ENCODE measurements at places on chromosomes 13 and 19. TPM values are rescaled to one million over a fixed set of nuclear protein-coding genes. Genes with fewer than 3 reads are reported as not detected.

Gene CYP4F2
- not detected for total RNA-seq

Gene MATK
- total RNA-seq = 27.5 TPM

Gene STK24
- 72.1 TPM for total RNA-seq

Gene MEDAG
- total RNA-seq = 10.8 TPM

Gene CNN2
- total RNA-seq = 60.9 TPM

Gene BST2
- total RNA-seq = 4.5 TPM

Gene MBD3L2B
- total RNA-seq = not detected

Gene C19orf38
- total RNA-seq = 5.6 TPM

Gene CBY2
- not detected for total RNA-seq

Gene SBK3
- not detected for total RNA-seq

Gene PCP2
- 12.3 TPM for total RNA-seq

Gene NANOS3
- 1.0 TPM for total RNA-seq

Gene ZIK1
- total RNA-seq = 28.7 TPM

Gene RNF225
- total RNA-seq = not detected

Gene BRME1
- 5.5 TPM for total RNA-seq

Gene GPC6
- total RNA-seq = 49.0 TPM

Gene LILRB1
- 0.71 TPM for total RNA-seq

Gene KLK12
- total RNA-seq = not detected

Gene ZNF724
- total RNA-seq = 13.3 TPM

Gene SBNO2
- 17.3 TPM for total RNA-seq

Gene SLC1A6
- 12.4 TPM for total RNA-seq

Gene DKKL1
- not detected for total RNA-seq

Gene CABP5
- total RNA-seq = 43.1 TPM

Gene GRK1
- total RNA-seq = 25.6 TPM

Gene CASP14
- total RNA-seq = 0.27 TPM

Gene CADM4
- 44.0 TPM for total RNA-seq

Gene SHD
- 11.7 TPM for total RNA-seq

Gene ADGRE1
- total RNA-seq = 2.1 TPM

Gene KLF1
- 2.1 TPM for total RNA-seq

Gene ZNF69
- total RNA-seq = 23.9 TPM

Gene SIGLEC5
- total RNA-seq = 0.27 TPM

Gene SYCN
- not detected for total RNA-seq

Gene SPACA4
- total RNA-seq = not detected

Gene APC2
- total RNA-seq = 112 TPM

Gene SIGLEC12
- total RNA-seq = not detected

Gene HCST
- not detected for total RNA-seq

Gene TNFSF13B
- total RNA-seq = 1.4 TPM

Gene FPR3
- 0.66 TPM for total RNA-seq

Gene FZR1
- total RNA-seq = 56.4 TPM

Gene SIGLEC8
- total RNA-seq = not detected

Gene KLF2
- total RNA-seq = 22.8 TPM

Gene C13orf46
- 1.7 TPM for total RNA-seq

Gene CGB1
- not detected for total RNA-seq

Gene RPS19
- total RNA-seq = 297 TPM

Gene FGF22
- not detected for total RNA-seq

Gene CCDC122
- 3.0 TPM for total RNA-seq

Gene PEG3
- total RNA-seq = 79.8 TPM

Gene KLHL1
- total RNA-seq = 4.8 TPM

Gene RNF17
- total RNA-seq = 0.16 TPM

Gene GDF15
- 8.2 TPM for total RNA-seq

Gene WASF3
- total RNA-seq = 61.2 TPM

Gene KLK6
- total RNA-seq = not detected

Gene RASL11A
- total RNA-seq = 9.6 TPM

Gene SELENOV
- total RNA-seq = 1.7 TPM

Gene ZNF737
- 73.2 TPM for total RNA-seq

Gene LHFPL6
- total RNA-seq = 88.5 TPM

Gene ZNF723
- total RNA-seq = not detected

Data from camera-type eye (tissue), 1 donor.